ENCODE measurements at places on chromosomes 3 and 15.

DNA sequence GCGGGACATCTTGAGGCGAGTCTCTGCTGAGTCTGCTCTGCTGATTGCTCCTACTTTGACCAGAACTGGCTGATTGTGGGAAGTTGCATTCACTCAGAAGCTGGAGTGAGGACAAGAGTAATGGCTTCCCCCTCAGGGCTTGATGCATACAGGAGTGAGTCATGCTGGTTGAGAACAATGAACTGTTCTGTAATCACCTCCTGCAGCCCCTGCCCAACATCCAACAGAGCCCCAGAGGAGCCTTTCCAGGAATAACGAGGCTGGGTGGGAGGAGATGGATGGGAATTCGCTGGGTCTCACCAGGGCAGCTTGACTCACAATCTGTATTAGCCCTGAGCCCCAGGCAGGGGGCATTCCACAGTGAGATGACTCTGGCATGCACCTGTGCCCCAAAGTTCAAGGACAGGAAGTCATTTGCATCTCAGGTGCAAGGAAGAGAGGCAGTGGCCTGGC is 85.0 kb downstream of the RAB11A start:
- no peak for DNase-seq

DNA sequence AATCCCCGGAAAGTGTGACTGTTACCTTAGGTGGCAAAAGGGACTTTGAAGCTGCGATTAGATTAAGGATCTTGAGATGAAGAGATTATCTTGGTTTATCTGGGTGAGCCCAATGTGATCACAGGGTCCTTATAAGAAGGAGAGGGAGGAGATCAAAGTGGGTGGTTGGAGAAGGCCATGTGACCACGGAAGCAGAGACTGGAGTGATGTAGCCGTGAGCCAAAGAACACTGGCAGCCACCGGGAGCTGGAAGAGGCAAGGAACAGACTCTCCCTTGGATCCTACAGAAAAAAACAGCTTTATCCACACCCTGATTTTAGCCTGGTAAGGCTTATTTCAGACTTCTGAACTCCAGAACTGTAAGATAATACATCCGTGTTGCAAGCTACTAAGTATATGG is 29.9 kb downstream of the CRABP1 start:
- no peak for DNase-seq

DNA sequence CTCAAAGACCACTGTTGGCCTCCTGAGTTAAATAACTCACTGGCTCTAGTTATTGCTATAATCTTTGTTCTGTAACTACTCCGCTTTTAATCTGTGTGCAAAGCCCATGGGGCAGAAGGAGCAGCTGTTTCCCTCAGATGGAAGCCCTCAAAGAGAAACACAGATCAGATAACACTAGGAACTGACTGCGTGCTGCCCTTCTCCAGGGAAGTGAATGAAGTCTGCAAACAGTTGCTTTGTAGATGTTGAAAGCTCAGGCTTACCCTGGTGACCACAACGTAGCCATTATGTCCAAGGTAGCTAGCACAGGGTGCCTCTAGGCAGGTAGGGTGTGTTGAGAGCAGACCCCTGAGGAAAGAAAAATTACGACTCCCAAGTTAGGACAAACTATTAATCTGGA is 152.3 kb upstream of the STAC start:
- DNase-seq = no peak

DNA sequence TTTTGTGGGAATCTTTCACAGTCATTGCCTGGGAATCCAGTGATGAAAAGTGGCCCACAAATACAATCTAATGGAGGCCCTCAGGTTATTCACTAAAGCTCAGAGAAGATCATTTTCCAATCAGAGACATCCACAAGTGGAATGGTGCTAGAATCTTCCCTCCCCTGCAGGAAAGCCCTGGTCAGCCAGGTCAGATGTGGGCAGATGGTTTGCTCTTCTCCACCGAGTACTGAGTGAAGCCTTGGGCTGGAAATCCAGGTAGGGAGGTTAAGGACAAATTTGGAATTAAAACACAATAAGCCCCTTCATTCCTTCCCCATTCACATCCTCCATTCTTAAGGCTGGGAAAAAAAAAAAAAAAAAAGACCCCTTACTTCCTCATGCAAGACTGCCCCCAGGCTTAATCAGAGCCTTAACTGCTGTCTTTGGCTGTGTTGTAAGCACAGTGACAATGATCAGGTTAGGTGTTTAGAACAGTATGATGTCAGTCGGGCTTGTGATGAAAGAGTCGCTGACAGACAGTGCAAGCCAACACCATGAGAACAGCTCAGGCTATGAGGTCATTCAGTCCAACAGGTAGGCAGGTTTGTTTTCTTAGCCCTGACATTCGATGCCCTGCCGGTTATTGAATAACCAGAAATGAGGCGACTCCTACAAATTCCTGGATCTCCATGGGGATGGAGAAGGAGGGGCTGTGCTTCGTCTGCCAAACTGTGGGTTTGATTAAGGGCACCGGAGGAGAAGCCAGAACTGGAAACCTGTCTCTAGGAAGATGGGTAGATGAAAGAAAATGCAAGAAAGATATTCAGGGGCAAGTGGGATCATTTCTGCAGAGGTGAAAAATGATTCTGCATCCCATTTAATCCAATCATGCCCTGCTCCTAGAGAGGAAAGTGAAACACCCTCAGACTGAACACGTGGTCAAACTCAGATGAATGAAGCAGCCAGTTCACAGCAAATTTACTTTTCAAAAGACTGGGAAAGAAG is 23.5 kb upstream of the HES1 start:
- DNase-seq = no peak

DNA sequence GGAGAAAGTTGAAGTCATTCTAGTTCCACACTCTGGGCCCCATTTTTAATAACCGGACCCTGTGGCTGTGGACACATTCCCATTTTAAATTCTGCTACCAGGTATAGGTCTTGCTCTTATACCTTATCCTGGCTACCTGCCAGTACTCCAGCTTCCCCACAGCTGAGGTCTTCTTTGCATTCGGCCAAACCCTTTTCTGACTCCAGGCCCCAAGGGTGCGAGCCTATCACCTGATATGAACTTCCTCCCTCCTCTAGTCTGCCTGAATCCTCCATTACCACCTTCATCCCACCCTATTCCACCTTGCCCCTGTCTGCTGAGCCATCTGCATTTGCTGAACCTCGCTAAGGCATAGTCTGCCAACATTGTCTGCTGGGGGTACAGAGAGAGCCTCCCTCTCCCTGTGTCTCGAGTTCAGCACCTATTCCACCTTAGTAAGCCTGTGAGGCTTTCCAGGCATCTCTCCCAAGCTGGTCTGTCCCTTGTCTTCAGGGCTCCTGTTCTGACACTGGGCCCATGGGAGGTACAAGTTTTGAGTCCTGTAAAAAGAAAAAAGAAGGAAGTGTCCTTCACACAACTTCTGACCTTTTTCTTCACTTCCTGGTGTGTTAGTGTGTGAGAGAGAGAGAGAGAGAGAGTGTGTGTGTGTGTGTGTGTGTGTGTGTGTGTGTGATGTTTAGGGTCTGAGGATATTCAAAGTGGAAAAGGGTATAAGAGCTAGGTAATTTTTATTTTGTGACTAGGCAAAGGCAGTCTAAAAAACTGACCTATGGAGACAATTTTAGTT is 27.0 kb downstream of the PDE8A start:
- no peak for DNase-seq

DNA sequence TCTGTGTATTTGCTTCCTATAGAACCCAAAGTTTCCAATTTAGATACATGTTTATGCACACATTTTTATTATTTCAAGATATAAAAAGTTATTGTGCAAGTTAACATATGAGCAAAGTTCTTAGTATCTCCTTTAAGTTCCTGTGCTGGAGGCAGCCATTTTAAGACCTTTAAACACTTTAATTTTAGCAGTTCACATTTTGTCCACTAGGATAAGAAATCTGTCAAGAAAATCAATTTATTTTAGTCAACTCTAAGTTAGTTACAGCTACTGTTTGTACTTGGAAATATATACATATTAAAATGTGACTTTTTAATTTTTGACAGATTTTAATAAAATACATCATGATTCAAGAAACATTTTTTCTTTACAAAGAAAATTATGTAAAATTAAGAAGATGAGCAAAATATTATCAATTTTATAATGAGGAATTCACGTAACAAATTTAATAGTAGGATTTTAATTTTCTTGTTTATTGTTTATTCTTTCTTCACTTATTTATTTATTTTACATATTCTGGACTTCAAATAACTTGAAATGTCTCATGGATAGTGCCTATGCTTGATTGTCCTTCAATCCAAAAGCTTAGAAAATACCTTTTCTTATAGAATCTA is 402.6 kb upstream of the GBE1 start:
- DNase-seq = no peak

GRCh38 chr3:186185194-186185787 is 76.4 kb upstream of the ETV5 start:
- peak; percentile 36 for DNase-seq

GRCh38 chr3:9808345-9809037 is 1.6 kb upstream of the TTLL3 start:
- peak; percentile 70 for DNase-seq

DNA sequence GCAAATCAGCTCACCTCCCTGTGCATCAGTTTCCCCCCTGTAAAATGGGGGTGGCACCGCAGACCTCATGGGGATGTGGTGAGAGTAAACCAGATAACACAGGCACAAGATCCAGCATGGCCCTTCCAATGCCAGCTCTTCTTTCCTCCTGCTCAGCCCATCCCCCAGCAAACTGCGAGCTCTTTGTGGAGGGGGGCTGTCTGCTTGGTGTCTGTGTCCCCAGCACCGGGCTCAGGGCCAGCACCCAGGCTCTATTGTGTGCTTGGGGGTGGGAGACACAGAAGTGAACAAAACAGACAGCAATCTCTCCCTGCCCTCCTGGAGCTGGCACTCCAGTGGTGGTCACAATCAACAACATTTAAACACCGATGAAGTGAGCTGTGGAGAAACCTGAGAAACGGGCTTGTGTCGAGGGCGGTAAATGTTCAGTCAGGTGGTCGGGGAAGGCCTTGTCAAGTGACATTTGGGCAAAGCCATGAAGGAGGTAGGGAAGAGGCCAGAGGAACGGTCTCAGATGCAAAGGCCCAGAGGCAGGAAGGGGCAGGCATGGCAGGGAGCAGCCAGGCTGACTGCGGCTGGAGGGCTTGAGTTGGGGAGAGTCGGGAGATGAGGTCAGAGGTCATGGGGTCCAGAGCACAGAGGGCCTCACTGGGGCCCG is 28.4 kb downstream of the GRIP2 start:
- peak; percentile 5 for DNase-seq

DNA sequence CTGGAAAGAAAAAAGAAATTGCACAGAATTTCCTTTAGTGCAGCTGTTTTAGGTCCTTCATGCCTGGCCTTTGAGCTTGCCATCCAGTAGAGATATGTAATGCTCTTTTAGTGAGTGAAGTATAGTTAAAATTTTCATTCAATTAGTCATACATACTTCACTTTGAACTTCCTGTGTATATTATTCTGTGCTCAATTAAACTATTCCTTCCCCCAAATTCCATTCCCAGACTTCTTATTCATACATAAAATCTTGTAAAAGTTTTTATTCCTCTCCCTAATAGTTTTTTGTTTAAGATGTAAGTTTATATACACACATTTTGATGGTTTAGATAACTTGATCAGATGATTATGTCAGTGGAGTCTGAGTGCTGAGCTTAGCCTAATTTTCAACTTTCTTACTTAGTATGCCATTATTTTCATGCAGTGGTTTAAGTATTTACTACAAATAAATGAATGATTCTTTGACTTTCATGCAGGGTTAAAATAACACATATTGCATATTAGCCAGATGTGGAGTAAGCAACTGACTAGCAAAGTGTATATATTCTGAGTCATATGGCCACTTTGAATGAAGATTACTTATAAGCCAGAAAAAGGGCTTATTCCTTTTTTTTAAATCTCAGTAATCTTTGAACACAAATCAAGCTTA is 42.5 kb upstream of the ABHD10 start:
- DNase-seq = no peak

- no peak for DNase-seq
These were observed 414.2 kb downstream of the PDCD6IP start for GRCh38 chr3:34212656-34213055.

GRCh38 chr3:171673951-171674350 is 136.3 kb downstream of the PLD1 start:
- DNase-seq = no peak

DNA sequence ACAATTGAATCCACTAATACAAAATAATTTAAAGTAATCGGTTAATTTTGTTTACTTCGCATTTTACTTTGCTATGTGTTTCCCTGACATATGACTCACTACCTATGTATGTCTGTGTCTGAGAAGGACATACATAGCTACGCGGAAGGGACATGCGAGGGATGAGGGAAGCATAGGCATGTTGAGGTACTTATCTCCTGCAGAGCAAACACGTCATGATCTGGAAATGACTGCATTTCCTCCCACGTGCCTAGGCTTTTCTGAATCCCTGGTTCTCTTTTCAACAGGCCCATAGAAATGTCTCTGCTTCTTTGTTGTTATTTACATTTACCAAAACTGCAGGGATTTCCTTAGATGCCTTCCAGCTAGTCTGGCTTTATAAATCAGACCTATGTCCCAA is 27.5 kb downstream of the ALCAM start:
- DNase-seq = no peak

GRCh38 chr3:45178183-45179023 is 32.2 kb upstream of the CDCP1 start:
- DNase-seq = no peak

DNA sequence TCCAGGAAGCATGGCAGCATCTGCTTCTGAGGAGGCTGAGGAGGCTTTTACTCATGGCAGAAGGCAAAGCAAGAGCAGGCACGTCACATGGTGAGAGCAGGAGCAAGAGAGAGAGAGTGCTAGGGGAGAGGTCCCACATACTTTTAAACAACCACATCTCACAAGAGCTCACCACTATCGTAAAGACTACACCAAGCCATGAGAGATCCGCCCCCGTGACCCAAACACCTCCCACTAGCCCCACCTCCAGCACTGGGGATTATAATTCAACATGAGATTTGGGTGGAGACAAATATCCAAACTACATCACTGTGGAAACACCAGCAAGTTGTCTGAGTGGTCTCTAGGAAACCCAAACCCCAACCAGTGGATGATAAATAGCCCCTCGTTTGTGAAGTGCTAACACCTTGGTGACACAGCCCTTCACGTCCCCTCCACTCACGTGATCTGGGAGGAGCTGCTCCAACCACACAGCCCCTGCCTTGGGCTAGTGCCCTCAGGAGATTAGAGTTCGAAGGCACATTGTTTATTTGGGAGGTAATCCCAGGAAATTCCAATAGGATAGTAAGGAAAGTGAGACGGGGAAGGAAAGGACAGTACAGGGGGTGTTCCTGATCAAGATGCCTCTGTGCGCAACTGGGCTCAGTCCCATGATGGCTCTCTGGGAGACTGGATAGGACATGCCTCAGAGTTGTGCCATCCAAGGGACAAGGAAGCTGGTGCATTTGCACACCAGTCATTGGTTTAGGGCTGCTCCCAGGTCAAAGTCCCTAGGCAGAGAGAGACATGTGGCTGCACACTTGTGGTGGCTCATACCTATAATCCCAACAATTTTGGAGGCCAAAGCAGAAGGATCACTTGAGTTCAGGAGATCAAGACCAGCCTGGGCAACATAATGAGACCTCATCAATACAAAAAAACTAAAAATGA is 80.6 kb upstream of the CTNNB1 start:
- DNase-seq = peak; percentile 16

GRCh38 chr15:57540736-57541135 is 51.0 kb upstream of the MYZAP start:
- peak; percentile 56 for DNase-seq

- no peak for DNase-seq
These were observed 88.2 kb downstream of the PLOD2 start for GRCh38 chr3:146072824-146073223.

GRCh38 chr3:149339931-149340309 is 6.5 kb upstream of the TM4SF18 start:
- no peak for DNase-seq

- no peak for DNase-seq
These were observed 11.2 kb downstream of the TMC3 start for GRCh38 chr15:81362790-81363189.

All from activated CD4-positive, alpha-beta memory T cell treated with anti-CD3 and anti-CD28 coated beads for 36 hours (primary cell).